NCI-H345 (cell line): ENCODE measurements at places on chromosomes 16 and 17.

DNA sequence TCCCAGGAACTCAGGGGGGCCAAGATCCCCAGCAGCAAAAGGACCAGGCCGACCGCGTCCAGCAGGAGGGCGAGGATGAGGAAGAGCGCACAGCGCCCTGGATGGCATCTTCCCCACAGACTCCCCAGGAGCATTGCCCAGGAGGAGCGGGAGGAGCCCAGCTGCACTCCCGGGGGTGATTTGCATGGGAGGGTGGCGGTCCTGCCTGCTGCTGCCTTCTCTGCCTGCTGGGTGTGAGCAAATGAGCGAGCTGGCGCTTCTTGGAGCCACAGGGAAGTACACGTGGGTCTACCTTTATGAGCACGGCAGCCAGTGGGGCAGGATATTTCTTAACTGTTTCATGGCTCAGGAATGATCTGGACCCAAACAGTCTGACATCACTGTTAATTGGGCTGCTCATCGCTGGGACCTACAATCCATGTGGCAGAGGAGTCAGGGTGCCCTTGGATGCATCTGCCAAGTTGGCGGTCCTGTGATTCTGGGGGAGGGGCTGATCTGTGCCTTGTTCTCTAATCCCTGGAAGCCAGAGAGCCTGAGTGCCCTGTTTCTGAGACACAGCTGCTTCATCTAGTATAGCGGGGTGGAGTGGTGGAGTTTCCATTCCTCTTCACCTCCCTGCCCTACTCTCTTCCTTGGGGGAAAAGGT is at the start of gene TMEM238L:
Gene TMEM238L, minus strand, starts transcription at position 270 of the 646 bp plus-strand sequence. Its CDS starts 136 bp downstream, at position 134.
- DNase-seq: no peak

DNA sequence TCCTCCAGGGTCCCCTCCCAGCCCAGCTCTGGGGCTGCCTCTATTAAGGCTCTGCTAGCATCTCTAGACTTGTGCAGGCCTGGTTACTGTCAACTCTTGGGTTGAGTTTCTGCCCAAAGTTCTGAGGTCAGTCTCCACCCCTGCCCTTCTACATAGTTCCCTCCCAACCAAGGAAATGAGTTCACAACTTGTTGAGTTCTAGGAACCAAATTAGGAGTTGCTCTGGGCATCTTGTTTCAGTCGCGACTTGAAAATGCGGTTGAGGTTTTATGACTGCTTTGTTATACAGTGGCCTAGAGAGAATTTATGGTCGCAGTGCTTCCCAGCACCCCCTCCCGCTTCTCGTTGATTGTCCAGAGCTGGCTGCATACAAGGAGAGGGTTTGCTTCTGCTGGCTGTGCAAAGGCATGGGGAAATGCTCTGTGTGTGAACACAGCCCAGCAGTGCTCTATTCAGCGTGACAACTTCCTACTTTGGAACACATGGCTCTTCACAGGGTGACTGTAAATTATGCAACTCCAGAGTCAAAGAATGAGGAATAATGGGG is 20.2 kb downstream of the GNAO1 start:
- no peak for DNase-seq

- peak; percentile 31 for DNase-seq
Observed at GRCh38 chr17:30378241-30378824, 394 bp upstream of the CPD start.

- DNase-seq: no peak
Observed at GRCh38 chr17:35244341-35245195, 1.7 kb downstream of the SLFN5 start.

GRCh38 chr16:19851476-19851875 is 33.2 kb downstream of the GPRC5B start:
- DNase-seq: no peak

DNA sequence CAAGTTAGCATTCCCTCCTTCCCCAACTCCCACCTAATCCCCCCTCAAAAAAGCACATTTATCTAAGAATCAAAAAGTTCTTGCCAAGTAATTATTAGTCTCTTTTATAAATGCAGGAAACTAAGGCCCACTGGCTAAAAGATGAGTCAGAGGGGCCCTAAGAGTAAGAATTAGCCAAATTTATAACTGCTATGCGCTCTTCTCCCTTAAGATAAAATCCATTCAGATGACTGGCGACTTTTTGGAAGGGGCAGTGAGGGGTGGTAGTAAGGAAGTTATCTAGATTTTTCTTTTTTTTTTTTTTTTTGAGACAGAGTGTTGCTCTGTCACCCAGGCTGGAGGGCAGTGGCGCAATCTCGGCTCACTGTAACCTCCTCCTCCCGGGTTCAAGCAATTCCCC is 17.1 kb downstream of the ZNF652 start:
- DNase-seq: no peak

DNA sequence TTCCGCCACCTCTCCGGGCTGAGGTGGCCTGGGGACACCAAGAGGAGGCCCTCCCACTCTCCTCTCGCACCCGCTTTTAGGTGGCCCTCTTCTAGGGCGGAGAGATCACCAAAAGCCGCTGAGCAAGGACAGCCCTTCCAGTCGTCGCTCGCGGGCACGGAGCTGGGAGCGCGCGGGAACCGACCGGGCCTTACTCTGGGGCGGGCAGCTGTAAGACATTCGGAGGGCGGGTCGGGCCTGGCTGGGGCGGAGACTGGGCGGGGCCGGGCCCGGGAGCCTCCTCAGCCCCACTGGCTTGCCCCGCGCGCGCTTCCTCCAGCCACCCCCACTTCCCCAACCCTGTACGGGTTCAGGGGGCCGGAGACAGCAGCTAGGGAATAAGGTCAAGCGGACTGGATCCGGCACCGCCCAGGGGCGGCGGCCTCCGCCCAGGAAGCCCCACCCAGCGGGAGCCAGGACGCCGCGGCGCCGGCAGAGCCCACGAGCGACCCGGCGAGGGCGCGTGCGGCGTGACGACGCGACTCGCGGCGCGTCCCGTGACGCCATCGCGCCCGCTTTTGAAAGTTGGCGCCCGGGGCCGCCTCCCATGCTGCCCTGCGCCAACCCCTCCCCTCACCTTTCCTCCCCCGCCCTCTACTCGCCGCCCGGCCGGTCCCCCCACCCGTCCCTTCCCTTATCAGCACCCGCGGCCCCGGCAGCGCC is 351 bp upstream of the CTCF start:
- DNase-seq: peak; percentile 91

GRCh38 chr17:38452719-38453118 is 24.5 kb downstream of the ARHGAP23 start:
- no peak for DNase-seq

- peak; percentile 47 for DNase-seq
Observed at GRCh38 chr16:57284209-57284951, at the start of gene PLLP. TSS of gene PLLP (minus strand) at chr16:57284672. CDS start at chr16:57284540, 132 bp downstream.

GRCh38 chr17:4840893-4841242 is 7.7 kb downstream of the MINK1 start:
- no peak for DNase-seq

GRCh38 chr16:50841081-50841886 is 99.4 kb downstream of the CYLD start:
- DNase-seq: no peak

DNA sequence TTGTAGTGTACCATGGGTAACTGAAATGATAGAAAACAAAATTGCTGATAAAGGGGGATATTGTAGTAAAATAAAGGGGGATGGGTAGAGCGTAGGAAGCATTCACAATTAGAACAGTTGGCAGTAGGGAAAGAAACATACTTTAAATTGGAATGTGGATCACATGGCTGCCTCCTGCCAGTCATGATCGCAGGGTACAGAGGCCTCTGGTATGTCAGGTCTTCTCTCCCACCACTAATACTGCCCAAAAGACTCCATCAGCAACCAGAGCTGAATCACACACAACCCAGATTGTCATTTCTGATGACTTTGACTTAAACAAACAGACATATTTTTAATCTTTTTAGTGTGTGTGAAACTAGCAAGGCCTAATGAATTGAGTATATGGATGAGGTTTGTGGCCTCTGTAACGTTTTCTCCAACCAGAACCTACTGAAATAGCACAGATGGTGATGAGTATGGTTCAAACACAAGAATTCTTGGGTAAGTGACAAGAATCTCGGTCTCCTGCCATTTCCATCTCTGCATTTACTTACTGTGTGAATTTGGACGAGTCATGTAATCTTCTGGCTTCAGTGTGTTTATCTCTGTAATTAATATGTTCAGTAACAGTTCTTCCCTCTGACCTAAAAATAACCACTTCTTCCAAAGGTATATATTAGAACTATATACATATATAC is 112.6 kb downstream of the USP22 start:
- no peak for DNase-seq

- no peak for DNase-seq
Observed at GRCh38 chr16:65323655-65324237, 201.9 kb upstream of the CDH11 start.

DNA sequence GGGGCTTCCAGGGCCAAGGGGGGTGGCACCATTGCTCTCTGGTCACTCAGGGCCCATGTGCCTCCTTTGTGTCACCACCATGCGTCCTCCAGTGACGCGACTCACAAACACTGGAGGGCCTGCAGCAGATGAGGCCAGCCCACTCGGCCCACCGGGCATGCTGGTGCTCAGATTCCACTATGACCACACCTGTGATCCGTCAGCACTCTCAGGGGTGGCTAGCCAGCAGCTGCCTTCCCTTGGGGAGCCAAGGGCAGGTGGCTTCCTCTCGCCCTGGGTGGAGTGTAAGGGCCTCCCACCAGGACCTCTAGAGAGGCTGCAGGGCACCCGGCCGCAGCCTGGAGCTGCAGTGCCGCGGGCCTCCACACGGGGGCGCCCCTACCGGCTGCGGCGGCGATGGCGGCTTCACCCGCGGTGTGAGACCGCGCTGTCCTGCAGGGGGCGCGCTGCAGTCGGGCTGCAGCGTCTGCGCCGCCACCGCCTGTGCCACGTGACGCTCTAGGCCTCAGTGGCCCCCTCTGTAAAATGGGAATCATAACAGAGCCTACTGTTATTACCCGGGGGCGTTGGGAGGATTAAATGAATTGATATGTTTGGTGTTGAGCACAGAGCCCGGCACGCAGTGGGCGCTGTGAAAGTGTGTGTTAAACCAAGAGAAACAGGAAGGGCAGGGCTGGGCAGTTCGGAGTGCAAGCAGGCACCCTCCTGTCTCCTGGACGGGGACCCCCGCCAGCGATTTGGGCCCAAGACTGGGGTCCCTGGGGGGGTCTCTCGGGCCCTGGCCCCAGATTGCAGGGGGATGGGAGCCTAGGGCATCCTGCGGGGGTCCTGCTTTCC is 192.4 kb upstream of the GSE1 start:
- peak; percentile 10 for DNase-seq

- DNase-seq: no peak
Observed at GRCh38 chr16:59144841-59145240, 410.7 kb upstream of the GOT2 start.

DNA sequence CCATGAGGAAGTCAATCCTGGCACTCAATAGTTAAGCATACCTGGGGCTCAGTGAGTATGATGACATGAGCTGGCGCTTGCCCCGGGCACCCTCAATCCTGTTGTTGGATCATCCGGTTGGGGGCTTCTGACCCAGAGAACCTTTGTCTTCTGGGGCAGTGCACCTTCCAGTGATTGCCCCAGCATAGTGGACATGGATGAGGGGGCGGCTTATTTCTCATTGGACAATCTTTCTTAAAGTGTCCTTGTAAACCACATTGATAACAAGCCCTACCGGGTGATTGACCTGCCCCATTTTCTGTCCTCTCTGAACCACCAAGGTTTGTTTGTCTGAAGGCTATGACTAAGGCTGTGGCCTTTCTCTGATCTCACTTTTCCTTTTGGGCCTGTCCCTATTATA is 18.2 kb downstream of the IGSF6 start:
- DNase-seq: no peak

- peak; percentile 95 for DNase-seq
Observed at GRCh38 chr17:30831663-30832437, at the start of gene ATAD5. TSS of gene ATAD5 (plus strand) at chr17:30831966. CDS start at chr17:30832348, 382 bp downstream.

DNA sequence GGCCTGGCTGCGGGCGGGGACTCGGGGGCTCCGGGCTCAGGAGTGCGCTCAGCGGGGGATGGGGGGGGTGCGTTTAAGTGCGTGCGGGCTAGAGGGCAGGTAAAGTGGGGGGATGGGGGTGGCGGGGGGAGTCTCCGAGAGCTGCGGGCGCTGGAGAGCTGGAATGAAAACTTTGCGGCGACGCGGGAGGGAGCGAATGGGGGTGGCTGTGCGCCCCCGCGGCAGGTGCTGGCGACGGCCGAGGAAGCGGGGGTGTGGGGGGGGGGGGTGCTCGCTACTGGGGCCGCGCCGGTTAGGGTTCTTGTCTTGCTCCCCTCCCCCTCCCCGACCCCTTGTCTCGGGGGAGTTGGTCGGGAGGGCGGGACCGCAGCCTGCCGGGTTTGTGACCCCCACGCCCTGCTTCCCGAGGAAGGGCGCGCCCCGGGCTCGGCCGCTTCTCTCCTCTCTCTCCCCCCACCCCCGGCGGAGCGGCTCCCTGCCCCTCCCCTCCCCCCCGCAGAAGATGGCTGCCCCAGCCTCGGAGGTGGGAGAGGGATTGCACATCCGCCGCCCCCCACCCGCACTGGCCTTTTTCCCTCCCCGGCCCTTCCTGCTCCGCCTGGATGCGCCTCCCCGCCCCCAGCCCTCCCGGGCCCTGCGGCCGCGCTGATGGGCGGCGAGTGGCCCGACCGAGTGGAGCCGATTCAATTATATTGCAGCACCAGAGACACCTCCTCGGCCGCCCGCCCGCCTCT is 649 bp downstream of the GSE1 start:
- DNase-seq: peak; percentile 62

GRCh38 chr17:238964-239259 is 57.5 kb upstream of the DOC2B start:
- DNase-seq: no peak

DNA sequence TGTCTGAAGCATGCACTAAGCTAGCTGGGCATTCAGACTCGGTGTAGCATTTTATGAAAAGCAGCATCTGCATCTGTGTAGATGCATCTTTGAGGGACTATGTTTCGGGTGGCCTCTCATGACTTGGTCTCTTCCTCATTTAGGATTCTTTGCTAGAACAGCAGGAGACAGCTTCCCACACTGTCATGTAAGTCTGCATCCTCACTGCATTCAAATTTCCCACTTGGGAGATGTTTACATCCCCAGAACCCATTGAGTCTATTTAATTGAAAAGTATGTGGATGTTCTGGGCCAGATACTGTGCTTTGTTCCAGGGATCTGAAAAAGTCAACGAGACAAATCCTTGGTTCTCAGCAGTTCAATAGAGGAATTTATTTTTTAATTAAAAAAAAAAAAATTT is 198.6 kb upstream of the EEF2KMT start:
- no peak for DNase-seq

- DNase-seq: no peak
Observed at GRCh38 chr16:23172583-23172982, 10.0 kb upstream of the SCNN1G start.

- no peak for DNase-seq
Observed at GRCh38 chr16:68470461-68471150, 22.3 kb upstream of the SMPD3 start.

- no peak for DNase-seq
Observed at GRCh38 chr17:45982791-45983613, 16.0 kb upstream of the STH start.

DNA sequence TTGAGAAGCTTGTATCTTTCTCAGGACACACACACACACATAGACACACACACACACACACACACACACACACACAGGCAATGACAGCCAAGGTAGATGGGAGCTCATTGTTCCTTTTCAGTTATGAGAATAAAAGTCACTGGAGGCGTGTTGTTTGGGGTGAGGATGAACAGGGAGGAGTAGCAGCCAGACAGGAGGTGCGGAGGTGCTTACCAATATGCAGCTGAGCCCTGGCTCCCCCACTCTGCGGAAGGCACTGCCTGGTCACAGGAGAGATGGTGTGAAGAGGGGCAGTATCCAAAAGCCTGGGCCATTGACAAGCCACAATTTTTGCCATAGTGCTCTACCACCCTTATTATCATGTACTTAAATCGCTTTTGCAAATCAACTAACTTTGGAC is 77.4 kb downstream of the CBLN1 start:
- DNase-seq: no peak
